ENCODE measurements at places on chromosomes 4 and X.

DNA sequence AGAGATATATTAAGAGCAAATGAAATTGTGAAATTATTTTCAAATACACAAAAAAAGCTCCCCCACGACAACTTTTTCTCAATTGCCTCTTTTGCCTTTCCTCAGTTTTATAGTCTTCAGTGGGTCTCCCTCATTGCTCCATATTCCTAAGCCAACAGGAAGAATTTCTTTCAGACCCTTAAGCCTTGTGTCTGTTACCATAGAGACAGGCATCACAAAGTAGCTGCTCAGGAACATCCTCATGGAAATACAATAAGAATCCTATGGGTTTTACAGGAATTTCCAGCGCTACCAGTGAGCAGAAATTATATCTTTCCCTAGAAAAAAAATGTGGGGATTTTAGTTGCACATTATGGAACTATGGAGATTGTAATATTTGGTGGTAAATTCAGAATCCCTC, 121.9 kb upstream of the DMD start:
- DNase-seq, result no peak

- no peak for DNase-seq
Observed at GRCh38 chr4:117755438-117755837, 278.8 kb upstream of the NDST3 start.

- DNase-seq, result no peak
Observed at GRCh38 chr4:165994701-165995100, 121.7 kb downstream of the TLL1 start.

- DNase-seq, result no peak
Observed at GRCh38 chr4:75698162-75698962, 25.2 kb upstream of the G3BP2 start.

GRCh38 chr4:175824076-175824475, 12.0 kb upstream of the GPM6A start:
- DNase-seq, result no peak

DNA sequence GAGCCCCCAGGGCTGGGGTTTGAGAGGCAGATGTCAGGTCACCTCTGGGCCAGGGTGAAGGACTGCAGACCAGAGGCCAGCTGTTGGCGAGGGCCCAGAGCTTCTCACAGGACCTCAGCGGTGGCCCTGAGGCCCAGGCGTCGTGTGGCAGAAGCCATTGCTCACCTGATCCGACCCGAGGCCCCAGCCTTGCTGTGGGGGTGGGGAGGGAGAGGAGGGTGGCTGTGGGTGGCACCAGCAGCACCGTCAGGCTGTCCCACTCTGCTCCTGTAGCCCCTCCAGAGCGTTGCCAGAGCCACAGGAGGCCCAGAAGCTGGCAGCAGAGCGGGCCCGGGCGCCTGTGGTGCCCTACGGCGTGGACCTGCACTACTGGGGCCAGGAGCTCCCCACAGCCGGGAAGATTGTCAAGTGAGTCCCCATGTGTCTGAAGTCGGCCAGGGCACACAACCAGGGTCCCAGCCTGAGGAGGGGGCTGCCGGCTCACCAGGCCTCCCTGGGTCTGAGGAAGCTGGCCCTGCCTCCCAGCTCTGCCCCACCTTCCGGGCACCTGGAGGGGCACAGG, 28.8 kb downstream of the UVSSA start:
- DNase-seq, result no peak

DNA sequence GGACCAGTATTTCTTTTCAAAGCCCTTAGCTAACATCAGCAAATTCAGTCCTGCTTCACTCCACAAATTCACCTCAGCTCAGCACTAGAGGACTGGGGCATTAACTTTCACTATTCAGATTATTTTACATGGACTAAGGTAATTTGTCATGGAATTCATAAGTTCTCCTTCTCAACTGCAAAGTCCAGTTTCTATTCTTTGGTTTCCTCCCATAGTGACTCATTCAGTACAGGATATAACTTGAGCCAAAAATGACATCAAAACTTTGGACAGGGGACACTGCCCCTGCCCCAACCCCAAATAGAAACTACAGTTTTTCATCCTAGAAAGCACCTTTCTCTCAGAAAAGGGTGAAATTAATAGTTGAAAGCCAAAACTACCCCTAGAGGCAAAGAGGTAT, 52.7 kb downstream of the COX7B2 start:
- no peak for DNase-seq

- no peak for DNase-seq
Observed at GRCh38 chr4:60726779-60727178, 473.3 kb upstream of the ADGRL3 start.

DNA sequence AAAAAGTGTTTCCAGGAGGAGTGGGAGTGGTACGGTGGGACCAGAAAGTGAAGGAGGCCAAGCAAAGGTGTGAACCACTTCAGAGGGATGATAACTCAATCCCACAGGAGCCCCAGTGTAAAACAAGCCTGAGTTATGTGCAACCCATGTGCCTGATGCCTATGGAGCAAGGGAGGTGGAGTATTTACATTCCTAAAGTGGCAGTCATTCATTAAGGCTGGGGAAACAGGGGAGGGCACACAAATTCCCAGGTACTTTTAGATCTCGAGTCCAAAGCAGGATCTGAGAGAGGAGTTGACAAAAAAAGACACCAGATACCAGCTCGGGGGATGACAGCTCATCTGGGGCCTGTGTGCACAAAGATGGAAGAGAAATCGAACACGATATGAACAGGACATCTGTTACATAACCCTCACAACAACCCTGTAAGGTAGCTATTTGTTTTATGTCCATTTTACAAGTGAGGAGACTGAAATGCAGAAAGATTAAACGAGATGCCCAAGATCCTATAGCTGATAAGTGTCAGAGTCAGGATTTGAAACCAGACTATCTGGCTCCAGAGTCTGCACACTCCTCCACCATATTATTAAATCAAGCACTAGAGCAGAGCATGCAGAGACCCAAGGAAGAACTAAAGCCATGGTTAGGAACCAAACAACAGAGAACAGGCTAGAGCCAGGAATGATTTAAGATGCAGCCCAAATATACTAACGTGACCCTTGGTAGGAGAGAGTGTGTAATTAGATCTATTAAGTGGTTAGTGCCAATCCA, 91.9 kb upstream of the MAPK10 start:
- no peak for DNase-seq

- no peak for DNase-seq
Observed at GRCh38 chr4:6277139-6277802, 7.6 kb downstream of the WFS1 start.

DNA sequence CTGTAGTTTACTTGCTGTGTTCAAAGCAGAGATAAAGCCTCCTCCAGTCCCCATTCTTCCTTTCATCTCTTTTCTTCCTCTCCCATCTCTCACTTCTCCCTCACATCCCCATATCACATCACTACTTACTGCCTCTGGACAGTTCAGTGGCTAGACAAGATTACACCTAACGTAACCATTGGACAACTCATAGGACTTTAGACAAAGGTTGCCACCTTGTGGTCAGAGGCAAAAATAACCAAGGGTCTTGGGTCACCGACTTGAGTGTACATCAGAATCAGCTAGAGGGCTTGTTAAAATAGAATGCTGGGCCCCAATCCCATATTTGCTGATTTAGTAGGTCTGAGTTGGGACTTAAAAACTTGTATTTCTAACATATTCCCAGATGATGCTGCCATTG, 109.3 kb upstream of the DGKK start:
- DNase-seq, result no peak

GRCh38 chr4:82201303-82201702, 172.5 kb downstream of the HNRNPD start:
- no peak for DNase-seq

GRCh38 chr4:40182001-40182400, 14.8 kb upstream of the RHOH start:
- no peak for DNase-seq

- DNase-seq, result no peak
Observed at GRCh38 chrX:110954428-110955100, 141.4 kb upstream of the PAK3 start.

- DNase-seq, result no peak
Observed at GRCh38 chr4:53645108-53645507, 53.8 kb upstream of the LNX1 start.

DNA sequence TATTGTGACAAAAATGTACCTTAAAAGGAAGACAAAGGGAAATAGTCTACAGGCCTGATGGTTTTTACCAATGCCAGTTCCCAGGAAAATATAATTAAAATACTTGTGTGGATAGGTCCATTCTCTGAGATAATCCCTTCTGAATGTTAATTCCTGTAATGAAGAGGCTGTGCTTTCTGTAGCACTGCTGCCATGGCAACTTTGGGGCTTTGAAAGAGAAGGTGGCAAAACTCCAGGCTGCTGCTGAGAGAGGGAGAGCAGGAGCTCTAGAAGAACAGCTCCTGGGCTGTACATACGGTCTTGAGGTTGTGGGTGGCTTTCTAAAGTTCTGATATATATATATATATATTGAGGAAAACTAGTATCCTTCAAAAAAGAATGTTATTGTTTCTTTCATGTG, 125.4 kb downstream of the PDLIM5 start:
- DNase-seq, result no peak

- peak; percentile 23 for DNase-seq
Observed at GRCh38 chrX:124217304-124218251, 114.9 kb upstream of the TEX13D start.

DNA sequence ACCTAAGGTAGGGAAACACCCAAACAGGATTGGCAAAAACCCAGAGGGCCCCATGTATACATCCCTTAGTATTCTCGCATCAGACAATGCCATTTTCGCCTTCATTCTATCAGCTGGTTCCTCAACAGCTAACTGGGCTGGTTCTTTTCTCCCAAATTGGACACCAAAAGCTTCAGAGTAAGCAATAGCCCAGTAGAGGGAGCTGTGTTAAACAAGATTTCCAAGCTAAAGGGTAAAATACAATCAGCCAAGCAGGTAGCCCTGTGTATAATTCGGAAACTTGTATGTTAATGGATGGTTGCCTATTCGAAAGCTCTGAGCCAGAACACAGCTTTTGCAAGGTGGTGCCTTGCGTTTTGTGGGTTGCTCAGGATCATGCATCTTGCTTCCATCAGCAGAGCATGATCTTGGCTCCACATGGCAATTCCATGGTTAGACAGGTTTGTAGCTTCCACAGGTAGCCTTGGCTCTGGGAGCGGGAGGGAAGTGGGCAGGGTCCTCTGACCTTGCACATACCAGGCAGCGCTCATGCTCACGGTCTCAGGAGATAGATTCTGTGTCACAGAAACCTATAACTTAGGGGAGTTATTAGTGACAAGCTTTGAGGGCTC, 115.2 kb upstream of the LNX1 start:
- no peak for DNase-seq

DNA sequence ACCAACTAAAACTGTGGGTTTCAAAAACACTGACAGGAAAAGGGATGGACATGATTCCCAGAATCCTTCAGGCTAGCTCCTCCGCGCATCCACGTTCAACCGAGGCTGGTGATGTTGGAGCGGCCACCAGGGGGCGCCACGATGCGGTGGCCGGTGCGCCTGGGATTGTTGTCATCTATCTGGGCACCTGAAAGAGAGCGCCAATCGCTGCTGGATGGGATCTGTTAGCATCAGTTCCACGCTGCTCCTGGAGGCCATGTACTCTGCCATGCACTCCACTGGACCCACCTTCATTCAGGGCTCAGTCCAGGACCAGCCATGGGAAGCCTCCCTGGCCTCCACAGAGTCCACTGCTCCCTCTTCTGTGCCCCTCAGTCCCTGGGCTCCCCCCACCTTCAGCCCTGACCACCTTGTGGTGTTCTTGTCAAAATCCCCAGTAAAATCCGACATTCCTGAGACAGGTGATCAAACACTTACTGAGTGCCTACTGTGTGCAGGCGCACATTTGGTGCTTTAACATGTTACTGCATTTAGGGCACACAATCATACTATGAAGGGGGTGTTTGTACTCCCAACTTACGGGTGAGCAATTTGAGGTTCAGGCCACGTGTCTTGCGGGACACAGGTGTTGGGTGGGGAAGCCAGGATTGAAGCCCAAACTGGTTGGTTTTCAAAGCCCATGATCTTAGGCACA, 71.1 kb downstream of the CRMP1 start:
- no peak for DNase-seq

DNA sequence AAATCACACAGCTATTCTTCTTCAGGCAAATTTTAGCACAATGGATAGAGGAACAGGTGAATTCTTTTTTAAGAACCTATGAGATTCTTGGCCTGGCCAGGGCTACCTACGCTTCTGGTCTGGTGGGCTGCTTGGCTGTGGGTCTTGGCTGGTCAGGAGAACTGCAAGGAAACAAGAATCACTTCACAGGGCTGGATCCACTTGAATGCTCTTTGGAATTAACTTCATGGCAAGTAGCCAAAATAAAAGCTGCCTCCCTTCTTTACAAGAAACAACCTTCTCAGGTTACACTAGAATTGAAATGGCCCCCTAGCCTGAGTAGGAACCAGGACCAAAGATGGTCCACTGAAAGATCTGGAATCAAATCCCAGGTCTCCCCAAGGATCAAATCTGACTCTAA, 519.1 kb downstream of the IQCM start:
- no peak for DNase-seq

DNA sequence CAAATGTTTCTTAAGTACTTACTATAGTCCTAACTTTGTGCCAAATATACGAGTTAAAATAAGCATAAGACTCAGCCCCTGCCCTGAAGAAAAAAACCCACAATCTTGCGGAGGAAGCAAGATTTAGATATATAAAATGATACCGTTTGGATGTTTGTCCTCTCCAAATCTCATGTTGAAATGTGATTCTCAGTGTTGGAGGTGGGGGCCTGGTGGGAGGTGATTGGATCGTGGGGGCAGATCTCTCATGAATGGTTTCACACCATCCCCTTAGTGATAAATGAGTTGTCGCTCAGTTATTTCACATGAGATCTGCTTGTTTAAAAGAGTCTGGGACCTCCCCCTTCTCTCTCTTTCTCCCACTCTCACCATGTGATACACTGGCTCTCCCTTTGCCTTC, 28.7 kb downstream of the EFHC2 start:
- no peak for DNase-seq

GRCh38 chrX:74107666-74108065, 196.3 kb upstream of the ZCCHC13 start:
- DNase-seq, result no peak

Measured in stimulated activated CD4-positive, alpha-beta T cell treated with anti-CD3 and anti-CD28 coated beads, Interleukin-1b, Interleukin-23, amount 100 ng/mL, for 1 hour (primary cell).